ENCODE measurements at places on chromosomes 12 and 14. TPM values are rescaled to one million over a fixed set of nuclear protein-coding genes. Genes with fewer than 3 reads are reported as not detected.

Gene LRP1-AS
- total RNA-seq, result not detected

Gene RPL36AL
- total RNA-seq, result 408 TPM

Gene PA2G4
- total RNA-seq, result 339 TPM

Gene RBM23
- 62.5 TPM for total RNA-seq
